RWPE1 (cell line): ENCODE measurements at places on chromosomes 4 and X.

GRCh38 chrX:9794495-9794894 is 8.3 kb downstream of the SHROOM2 start:
- DNase-seq, result no peak

DNA sequence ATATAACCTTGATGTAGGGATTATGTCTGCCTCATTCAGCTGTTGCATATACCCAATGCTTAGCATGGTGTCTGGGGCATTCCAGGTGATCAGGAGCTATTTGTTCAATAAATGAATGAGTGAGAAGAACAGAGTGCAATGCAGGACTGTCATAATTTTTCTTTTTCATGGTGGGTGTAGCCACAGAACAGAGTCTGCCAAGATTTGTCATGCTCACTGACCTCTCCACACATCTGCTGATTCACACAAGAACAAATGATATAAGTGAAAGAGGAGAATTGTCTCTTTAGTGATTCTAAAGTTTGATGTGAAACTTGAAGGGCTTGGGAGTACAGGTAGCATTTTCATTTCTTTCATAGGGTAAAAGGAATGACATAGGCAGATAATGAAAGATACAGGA is 64.4 kb upstream of the TEX13D start:
- no peak for DNase-seq

DNA sequence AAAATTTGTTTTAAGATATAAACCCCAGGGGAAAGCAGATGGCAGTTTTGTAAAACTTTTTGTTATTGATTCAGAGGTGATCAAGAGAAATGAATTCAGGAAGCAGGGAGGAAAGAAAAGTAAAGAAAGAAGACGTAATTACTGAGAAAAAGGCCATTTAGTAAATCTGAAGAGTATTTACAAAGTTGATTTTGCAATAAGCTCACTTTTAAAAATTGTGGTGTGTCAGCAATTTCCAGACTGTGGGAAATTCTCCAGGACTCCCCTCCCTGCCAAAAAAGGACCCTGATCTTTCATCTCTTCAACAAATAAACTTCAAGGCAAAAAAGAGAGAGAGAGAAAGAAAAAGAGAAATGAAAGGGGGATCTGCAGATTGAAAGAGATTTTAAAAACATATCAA is 36.6 kb downstream of the PCYT1B start:
- no peak for DNase-seq

DNA sequence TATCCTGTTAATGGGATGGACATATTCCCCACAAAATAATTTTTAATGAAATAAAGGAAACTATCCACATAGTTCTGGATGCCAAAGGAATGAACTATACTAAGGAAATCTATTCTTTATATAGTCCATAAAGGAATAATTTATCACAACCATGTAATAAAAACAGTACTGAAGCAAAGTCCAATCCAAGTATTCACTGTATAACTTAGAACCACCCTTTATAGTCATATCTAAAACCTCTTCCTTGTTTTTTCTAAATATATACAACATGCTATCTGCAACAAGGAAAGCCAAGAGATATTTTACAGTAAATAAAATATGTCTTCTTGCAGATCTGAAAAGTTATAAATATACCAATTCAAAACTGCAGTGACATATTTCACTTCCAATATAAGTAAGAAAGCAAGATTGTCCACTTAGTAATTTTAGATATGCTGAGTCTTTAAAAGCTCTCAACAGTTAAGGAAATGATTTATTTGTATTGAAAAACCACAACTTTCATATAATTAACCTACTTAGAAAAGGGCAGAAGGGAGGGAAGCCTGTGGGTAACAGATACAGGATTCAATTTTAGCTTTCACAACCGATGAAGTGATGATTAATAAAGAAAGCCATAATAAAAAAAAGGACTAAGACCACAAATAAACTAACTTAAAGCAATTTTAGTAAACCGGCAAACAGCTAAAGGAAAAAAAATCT is 8.0 kb downstream of the NR3C2 start:
- no peak for DNase-seq

- no peak for DNase-seq
Measured at GRCh38 chr4:807792-808191, 18.1 kb downstream of the CPLX1 start.

DNA sequence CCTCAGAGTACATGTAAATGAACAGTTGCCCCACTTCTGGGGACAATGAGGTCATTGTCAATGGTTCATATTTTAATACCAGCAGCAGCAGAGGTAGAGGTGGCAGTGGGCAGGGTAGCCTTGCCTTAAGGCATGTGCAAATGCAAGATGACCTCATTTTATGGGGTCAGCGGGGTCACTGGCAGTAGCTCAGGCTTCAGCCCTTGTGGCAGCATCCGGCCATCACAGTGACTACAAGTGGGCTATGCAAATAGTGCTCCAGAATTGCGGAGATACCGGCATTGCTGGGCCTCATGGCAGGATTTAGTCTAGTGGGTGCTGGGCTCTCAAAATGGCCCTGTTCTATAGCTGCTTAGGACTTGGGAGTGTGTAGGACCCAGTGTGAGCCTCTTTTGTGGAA is 144.7 kb downstream of the FAM47A start:
- DNase-seq, result no peak

DNA sequence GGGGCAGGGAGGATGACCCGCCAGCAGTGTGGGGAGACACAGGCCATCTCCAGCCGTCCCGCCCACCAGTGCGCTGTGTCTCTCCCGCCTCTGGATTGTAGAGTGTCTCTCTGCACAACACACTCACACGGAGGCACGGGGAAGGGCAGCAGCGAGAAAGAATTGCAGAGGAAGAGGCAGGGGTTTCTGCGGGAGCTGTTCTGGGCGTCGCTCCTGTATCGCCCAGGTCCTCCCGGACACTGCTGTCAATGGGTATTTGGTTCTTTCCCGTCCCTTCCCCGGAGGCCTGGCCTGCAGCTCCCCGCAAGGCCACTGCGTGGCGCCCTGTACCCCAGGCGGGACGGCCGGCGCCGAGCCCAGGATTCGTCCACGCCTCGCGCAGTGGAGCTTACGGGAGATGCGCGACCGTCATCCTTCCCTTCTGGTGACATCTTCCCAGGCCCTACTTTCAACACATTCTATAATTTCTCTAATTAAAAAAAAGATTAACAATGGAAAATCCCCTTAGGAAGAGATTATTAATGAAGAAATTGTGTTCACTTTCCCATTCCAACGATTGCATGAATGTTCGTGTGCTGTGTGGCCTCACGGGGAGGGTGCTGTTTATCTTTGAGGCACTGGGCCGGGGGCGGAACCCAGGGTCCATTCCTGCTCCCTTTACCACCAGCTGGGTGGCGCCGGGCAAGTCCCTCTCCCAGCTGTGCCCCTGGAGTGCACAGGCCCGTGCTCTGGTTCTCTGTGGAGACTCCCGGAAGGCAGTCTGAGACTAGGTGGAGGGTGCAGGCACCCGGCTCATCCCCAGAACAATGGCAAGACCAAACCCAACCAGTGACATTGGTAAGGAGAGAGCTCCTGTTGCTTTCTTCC is 95.7 kb downstream of the CPZ start:
- peak; percentile 9 for DNase-seq

- no peak for DNase-seq
Measured at GRCh38 chrX:15737190-15737958, 696 bp upstream of the CA5B start.

DNA sequence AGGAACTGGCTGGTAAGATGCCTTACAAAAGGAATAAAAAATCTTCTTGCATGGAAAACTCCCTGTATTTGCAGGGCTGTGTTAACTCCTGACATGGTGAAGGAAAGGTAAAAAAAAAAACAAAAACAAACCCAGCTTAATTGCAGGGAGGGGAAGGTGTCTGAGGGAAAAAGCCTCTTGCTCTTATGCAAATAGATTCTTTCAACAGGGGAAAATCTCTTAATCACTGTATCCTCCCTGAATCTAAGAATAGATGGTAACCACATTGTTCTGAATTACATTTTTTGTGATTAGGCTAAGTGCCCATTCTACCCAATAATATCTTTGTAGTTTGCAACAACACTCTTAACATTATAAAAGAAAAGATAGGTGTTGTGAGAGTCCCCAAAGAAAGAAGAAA is 172.6 kb downstream of the RBM46 start:
- no peak for DNase-seq

DNA sequence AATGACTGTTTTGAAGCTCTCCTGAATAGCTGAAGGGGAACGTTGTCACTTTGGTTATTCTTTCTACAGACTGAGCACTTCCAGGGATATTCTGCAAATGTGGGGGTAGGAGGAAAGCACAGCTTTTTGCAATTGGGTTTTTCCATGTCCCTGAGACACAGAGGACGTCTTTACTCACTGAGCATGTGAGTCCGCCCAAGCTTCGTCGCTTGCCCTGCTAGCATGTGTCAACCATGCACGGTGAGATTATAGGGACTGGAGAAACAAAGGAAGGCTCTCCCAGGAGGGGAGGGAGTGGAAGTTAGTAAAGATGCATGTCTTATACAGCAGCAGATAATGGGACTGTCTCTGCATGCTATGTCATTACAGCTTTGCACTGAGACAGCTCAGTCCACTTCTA is 111.5 kb upstream of the SFRP2 start:
- no peak for DNase-seq

DNA sequence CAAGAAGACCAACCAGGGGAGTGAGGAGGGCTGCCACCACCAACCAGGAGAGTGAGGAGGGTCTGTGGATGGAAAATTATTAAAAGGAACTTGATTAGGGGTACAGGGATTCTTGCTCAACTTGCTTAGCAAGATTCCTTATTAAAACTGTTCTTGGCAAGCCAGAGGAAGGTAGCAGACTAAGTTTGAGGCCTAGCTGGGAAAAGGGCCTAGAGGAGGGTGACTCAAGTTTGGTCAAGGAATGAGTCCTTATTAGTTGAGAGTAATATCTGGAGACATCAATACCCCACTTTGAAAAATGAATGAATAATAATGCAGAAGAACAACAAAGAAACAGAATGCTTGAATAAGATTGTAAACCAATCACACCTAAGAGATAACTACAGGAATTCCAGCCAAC is 612.4 kb upstream of the ZFP42 start:
- no peak for DNase-seq

GRCh38 chr4:133151341-133151690 is 2.2 kb downstream of the PCDH10 start:
- no peak for DNase-seq

DNA sequence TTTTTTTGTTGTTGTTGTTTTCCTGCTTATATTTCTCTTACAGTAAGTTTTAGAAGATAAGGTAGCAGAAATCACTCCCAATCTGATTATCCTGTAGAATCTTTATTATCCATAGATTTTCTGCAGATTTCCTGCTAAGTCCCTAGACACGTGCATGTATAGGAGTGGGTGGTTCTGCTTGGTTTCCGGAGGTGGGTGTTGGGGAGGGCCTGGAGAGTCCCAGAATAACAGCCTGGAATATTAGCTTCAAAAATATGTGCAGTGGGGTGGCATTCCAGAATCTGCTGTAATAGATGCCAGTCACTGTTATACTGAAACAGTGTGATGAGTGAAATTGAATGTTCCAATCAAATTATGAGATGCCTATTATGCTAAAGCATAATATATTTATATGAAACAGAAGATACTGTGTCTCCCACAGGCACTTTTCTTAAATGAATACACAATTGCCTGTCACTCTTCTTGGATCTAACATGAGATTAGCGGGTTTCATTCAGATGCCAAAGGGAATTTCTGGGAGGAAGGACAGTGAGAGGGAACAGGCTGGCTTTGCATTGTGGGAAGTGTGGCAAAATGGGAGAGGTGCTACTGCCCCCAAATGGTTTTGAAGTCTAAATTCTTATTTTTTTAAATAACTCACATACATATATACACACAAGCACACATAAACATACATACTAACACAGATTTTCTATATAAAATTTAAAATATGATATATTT is 37.6 kb downstream of the C4orf50 start:
- DNase-seq, result no peak

DNA sequence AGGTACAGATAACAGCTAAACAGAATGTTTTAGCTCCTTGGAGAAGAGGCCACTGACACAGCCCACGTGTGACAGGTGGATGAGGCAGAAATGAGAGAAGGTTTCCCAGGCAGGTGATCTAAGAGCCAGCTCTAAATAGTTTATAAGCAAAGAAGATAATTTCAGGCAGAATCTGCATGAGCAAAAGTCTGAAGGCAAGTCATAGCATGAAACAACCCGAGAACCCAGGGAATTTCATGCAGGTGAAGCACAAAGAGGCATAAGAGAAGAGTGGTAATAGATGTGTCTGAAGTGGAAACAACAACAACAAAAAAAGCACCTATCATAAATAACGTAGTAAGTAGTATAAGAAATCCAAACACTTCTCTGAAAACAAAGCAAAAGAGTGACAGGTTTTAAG is 275.8 kb upstream of the CPEB2 start:
- peak; percentile 44 for DNase-seq

DNA sequence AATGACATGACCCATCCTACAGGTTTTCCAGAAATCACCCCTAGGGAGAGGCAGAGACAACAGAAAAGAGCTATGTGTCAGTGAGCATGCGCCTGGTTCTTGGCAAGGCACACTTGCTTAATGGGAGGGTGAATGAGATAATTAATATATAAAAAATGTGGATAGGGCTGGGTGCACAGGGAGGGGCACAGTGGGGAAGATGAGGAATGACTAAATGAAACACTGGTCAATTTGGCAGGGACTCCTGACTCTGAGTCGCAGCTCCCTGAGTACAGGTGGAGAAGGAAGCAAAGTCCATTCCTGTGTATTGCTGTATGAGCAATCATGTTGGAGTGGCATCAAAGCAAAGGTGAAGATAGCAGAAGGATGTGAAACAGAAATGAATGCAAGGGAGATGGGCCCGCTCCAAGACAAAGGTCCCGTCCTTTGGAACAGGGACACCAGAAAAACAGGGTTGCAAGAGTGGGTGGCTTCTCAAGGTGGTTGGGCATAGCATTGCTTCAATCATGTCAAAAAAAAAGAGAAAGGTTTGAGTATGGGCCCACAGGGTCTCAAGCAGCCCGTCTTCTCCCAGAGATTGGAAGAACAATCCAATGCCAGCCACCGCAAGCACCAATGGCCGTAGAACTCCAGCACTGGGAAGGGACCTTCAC is 278.4 kb upstream of the AGTR2 start:
- no peak for DNase-seq

- no peak for DNase-seq
Measured at GRCh38 chrX:148784137-148784536, 283.7 kb downstream of the AFF2 start.

- no peak for DNase-seq
Measured at GRCh38 chrX:24335871-24336270, 22.0 kb upstream of the SUPT20HL2 start.

DNA sequence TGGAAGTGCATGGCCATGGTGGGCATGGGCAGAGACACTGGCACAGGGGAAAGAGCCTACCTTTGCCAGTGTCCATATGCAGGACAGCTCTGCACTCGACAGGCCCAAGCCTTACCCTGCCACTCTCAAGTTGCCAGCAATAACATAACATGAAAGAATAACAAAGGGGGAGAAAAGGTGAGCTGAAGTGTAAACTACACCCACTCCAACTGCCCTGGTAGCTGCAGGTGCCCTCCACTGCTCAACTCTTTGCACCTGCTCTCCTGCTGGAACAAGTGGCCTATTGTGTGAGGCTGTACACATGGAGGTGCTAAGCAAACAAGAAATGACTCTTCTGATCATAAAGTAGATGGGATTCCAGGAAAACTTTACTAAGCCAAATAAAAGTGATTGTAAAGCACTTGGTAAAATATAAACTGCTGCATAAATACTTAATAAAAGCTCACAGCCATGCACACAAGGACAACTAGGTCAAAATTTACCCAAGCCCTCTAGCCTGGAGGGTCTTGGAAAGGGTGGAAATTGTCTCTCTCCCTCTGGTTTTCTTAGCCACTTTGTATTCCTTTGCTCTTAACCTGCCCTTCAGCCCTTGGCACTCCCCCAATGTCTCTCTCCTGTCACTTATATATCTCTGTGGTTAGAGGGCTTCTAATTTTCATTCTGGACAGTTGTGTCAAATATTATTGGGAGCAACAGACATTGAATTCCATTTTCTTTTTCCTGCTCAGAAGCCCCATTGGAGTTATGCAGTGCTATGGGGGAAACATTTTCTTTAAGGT is 261.2 kb upstream of the GPC4 start:
- DNase-seq, result no peak
